Hepatic stellate cell (primary cell): ENCODE measurements at places on chromosomes 7 and 10.

DNA sequence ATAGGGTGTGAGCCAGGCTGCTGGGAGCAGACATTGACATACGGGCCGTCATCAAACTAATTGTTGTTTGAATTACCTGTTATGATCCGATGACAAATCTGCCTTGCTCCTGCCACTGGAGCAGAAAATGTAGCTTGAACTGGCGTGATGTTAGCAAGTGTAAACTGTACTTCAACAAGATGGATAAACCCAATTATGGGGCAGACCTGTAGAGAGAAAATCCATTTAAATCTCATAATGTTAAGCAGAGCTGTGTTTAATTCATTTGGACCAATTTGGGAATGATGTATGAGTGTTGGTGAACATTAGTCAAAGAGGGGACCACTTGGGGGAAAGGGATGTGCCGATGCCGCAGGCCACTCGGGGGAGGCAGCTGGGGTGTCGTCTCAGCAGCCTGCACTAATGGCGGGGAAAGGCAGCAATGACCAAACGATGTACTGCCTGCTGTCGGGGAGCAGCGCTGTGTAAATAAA, 27.4 kb downstream of the TCF7L2 start:
- DNase-seq = no peak

GRCh38 chr10:101001659-101002035, 2.0 kb downstream of the LZTS2 start:
- DNase-seq = no peak

DNA sequence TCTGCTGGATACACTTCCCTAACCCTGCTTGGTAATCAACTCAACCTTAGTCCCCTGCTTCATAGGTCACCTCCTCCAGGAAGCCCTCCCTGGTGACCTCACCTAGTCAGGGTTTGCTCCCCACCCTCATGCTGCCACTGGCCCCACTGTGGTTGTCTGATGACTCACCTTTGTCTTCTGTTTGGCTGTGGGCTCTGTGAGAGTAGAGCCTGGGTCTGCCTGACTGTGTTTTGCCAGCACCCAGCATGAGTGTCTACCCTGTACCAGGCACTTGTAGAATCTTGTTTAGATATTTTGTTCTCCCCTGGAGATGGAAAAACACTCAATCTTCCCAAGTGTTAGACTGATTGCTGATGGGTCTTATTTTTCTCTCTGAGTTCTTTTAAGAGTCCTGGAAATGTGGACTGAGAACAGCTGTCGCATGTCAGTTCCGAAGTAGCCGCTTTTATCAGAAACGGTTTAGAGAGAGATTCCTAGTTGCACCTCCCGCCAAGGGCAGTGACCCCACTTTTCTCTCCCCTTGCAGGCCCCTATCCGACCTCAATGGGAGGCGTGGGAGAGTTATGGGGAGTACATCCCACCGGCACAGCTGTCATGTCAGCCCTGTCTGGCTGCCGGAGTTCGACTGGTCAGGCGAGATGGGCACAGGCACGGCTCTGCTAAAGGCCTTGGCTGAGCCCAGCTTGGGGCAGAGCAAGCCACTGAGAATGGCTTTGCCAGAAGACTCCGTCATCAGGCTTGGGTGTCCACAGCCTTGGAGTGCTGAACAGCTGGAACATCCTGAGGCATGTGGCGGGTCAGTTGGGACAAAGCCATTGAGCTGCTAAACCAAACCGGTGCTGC, 134.3 kb downstream of the GRK5 start:
- DNase-seq = peak; percentile 82

- DNase-seq = no peak
Observed at GRCh38 chr7:11570205-11570604, 261.8 kb downstream of the THSD7A start.

DNA sequence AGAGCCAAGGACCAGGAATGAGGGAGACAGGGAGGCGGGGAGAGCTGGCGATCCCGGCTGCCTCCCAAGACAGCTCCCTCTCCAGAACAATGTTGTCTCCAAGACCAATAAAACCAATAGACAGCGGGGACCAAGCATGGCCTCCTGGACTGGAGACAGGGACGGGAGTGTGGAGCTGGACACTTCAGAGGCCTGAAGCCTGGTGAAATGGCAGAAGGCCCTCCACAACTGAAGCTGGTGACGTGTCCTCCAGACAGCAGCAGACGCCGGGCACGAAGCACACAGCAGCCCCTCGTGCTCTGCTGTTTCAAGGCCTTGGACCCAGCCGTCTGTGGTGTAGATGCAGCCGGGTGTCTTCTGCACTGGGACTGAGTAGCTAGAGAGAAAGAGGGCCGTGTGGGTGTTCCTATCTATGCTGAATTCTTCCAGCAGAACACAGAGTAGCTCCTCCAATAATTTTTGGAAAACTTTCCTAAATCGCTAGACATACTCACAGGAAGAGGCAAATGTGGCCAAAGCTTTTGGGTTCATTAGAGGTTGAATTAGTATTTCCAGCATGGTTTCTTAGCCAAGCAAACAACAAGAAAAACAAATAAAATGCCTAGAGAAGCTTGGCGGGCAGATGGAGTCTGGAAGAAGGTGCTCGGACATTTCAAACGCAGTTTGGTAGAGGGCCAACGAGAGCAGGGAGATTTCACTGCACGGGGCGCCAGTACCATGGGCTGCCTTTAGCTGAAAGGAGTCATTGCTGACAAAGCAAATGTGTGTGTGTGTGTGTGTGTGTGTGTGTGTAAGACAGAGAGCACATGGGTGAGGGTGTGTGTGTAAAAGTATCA, 570.4 kb downstream of the TCERG1L start:
- DNase-seq = no peak

- peak; percentile 6 for DNase-seq
Observed at GRCh38 chr10:55631071-55631654, 729.9 kb downstream of the ZWINT start.

GRCh38 chr10:35783305-35783838, 141.3 kb upstream of the FZD8 start:
- DNase-seq = no peak

GRCh38 chr7:75621124-75621523, 117.6 kb downstream of the HIP1 start:
- no peak for DNase-seq

GRCh38 chr10:1373287-1373686, 317.1 kb downstream of the WDR37 start:
- DNase-seq = no peak

DNA sequence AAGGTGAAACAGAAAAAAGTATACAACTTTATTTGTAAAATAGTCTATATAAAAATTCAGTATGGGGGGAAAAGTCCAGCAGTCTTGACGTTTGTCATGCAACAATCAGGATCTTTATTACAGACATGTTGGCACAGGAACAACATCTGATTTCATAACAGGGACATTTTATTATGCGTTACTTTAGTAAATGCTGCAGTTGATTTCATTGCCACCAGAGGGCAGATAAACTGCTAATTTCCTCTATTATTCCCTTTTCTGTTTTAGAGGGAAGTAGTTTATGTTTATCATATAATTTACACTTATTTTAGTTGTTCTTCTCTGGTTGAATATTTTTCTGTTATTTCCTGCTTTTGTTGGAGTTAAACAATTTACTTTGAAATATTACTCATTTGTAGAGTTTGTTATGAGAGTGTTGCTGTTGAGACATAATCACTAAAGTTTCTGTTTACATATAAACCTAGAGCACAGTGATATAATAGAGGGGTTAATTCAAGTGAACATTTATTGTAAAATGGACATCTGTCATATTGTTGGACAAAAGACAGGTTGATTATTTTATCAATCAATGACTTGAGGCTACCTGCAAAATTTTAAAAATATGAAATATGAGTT, 3.3 kb downstream of the PLXDC2 start:
- peak; percentile 26 for DNase-seq

- DNase-seq = no peak
Observed at GRCh38 chr10:48473704-48474103, 131.2 kb downstream of the ARHGAP22 start.

DNA sequence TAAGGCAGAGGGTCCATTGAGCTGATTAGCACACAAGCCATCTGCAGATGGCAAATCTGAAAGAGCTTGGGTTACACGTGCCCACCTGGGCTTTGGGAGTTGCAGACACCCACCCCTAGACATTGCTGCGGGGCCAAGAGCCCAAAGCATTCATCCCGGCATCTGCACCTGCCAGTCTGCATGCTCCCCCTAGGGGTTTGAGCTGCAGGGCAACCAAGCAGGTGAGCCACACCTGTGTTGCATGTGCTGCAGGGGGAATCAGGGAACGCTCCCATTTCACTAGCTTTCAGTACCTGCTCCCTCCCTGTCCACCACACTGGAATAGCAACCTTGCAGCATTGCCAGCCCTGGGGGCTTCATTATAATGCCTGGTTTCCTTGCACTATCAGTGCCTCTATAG, 21.1 kb downstream of the C7orf33 start:
- no peak for DNase-seq

- peak; percentile 16 for DNase-seq
Observed at GRCh38 chr7:130695840-130696239, 9.5 kb upstream of the TSGA13 start.

DNA sequence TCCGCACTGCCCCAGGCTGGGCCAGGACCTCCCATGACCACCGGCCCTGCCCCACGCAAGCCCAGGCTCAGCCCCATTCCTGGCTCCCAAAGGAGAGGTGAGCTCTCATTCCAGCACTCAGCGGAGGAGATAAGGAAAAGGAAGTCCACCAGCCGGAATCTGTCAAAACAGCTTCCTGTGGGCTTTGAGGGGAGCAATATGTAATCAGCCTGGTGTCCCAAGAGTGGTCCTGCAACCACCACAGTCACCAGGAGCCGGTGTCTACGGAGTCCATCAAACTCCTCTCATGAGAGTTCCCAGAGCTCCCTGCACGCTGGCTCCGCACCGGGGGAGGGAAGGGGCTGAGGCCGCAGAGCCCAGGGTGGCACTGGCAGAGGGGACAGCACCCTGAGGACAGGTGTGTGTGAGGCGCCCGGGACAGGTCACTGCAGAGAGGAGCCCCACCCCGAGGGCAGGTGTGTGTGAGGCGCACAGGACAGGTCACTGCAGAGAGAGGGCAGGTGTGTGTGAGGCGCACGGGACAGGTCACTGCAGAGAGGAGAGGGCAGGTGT, 57.9 kb downstream of the STK32C start:
- DNase-seq = no peak

DNA sequence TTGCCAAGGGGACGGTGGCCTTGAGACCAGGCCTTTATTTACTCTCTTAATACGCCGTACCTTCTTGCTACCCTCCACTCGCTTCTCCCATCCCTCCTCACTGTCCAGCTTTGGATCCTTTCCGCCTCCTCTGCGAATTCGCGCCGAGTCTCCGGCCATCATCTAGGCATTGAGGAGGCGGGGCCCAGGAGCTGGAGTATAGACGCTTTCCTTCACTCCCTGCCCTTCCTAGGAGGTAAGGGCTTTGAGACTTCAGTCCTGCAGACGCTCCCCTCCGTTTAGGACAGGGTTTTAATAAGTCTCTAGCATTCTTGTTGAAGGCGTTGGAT, 538 bp downstream of the TFAM start:
- DNase-seq = peak; percentile 40

DNA sequence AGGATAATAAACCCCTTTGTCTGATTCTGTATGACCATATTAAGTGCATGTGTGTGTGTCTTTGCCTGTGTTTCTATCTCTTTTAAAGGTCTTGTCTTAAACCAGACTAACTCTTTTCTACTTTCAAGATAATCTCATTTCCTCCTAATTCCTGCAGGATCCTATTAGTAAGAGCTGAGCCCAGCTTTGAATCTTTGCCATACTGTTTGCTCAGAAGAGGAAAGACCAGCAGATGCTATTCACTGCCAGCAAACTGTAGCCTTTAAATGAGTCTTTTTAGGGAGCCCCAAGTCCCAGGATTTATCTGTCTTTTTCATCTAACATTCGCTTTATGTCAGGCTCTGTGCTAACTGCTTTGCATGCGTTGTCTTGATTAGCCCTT, 2.9 kb downstream of the GPR158 start:
- DNase-seq = no peak

GRCh38 chr7:124597509-124597908, 168.1 kb downstream of the GPR37 start:
- no peak for DNase-seq

- no peak for DNase-seq
Observed at GRCh38 chr7:73395538-73396503, 37.8 kb upstream of the FZD9 start.

GRCh38 chr10:55897490-55897921, 463.6 kb downstream of the ZWINT start:
- no peak for DNase-seq
